Spinal cord (tissue), 10 donors: ENCODE measurements at places on chromosomes 3 and 15.

DNA sequence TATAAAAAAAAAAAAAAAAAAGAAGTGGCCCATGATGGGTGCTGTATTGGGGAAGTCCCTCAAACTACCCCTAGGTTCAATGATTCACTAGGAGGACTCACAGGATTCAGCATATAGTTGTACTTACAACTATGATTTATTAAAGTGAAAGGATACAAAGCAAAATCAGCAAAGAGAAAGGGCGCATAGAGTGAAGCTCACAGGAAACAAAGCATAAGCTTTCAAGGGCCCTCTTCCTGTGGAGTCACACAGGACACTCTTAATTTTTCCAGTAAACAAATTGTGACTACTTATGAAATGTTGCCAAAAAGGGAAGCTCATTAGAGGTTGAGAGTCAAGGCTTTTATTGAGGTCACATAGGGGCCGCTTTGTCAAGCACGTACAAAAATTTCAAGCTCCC is 153.7 kb upstream of the GAP43 start:
- no peak for DNase-seq

GRCh38 chr15:38972831-38973230 is 408.2 kb upstream of the RASGRP1 start:
- DNase-seq = no peak

GRCh38 chr3:36893137-36893557 is 51.7 kb downstream of the TRANK1 start:
- DNase-seq = peak; percentile 36

DNA sequence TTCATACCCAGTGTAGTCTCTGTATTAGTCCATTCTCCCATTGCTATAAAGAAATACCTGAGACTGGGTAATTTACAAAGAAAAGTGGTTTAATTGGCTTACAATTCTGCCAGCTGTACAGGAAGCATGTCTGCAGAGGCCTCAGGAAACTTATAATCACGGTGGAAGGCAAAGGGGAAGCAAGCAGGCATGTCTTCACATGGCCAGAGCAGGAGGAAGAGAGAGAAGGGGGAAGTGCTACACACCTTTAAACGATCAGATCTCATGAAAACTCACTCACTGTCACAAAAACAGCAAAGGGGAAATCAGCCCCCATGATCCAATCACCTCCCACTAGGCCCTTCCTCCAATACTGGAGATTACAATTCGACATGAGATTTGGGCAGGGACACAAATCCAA is 6.3 kb upstream of the PARP14 start:
- DNase-seq = no peak

DNA sequence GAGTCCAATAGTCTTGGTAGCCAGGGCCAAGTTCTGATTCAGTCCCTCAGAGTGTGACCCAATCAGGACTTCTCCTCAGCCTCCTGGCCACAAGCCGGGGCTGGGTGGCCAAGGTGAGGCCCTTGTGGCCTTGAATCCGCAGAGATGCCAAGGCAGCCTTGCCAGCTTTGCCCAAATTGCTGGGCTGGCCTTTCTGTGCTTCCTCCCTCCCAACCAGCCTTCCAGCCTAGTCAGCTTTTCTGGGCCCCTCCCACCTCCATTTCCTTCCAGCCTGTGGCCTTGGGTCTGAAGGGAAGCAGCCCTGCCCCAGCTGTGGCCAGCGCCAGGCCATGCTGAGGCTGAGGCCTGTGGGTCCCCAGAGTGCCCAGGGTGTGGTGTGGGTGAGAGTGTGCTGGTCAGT is 34.3 kb upstream of the ANKDD1A start:
- DNase-seq = no peak

DNA sequence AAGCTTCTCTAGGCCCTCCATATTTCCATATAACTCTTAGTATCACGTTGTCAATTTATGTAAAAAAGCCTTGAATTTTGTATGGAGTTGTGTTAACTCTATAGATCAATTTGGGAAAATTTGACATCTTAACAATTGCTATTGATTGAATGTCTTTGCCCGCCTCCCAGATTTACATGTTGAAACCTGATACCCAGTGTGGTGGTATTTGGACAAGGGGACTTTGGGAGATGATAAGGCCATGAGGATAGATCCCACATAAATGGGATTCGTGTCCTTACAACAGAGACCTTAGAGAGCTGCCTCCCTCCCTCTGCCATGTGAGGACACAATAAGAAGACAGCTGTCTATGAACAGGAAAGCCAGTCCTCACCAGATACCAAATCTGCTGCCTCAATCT is 21.1 kb upstream of the TNK2 start:
- DNase-seq = no peak

GRCh38 chr3:141044695-141045641 is 6.2 kb upstream of the SPSB4 start:
- DNase-seq = no peak

- no peak for DNase-seq
These were observed 18.6 kb downstream of the MAGEF1 start for GRCh38 chr3:184693011-184693975.

- no peak for DNase-seq
These were observed 6.3 kb downstream of the ADGRG7 start for GRCh38 chr3:100615684-100616083.

DNA sequence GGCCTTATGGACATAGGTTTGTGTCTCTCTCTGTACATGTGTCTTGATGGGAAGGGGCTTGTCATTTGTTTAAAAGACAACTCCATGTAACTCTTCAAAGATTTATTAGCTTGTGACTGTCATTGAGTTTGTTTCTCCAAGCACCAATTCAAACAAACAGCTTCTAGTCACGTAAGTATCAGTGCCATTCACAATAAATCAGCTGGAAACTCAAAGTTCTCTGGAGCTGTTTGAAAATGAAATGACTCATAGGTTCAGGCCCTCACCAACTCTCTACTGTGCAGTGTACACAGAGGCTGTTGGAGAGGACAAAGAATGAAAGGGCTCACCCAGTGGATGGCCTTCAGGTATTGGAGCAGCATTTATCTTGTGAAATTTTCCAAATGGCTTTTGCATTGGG is 476.3 kb downstream of the AGBL1 start:
- no peak for DNase-seq

DNA sequence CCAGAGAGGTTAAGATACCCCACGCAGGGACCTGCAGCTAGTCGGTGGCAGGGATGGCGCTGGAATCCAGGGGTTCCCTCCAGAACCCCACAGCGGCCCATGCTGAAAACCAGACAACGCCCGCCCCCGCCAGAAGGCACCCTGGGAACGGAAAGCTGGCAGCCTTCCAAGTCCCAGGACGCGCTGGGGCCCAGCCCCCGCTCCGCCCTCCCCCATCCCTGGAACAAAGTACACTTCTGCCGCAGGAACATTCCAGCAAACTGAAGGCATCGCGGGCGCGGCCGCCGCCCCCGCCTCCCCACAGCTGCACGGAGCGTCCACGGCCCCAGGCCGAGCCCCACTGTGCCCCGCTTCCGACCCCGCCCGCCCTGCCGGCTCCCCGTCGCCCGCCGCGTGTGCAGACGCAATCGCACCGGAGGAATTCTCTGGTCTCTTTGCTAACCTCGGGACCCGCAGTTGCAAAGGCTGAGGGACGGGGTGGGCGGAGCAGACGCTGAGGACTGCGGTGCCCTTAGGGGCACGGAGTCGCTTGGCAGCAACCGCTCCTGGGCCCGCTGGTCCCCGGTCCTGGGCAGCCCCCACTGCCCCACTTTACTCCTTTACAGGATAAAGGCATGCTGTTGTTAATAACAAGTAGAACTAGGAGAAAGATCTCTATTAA is 44.8 kb upstream of the RNU6-1 start:
- DNase-seq = no peak

DNA sequence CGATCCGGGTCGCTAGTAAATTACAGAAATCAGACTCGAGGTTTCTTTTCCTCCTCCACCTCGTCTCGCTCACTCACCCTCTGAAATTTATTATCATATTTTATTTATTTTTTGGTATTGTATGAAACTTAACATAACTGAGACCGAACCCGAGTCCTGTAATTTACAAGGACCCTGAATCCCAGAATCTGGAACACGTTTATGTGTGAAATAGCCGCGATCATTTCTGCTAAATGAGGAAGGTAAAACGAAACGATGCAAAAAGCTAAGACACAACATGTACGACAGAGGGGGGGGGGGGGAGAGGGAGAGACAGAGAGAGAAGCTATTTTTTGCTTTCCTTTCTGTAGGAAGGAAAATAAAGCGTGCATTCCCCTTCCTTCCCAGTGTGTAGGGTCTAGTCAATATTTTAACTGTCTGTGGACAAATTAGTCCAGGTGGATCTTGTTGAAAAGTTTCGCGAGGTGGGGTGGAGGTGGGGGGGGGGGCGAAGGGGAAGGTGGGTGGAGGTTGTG is 1.6 kb downstream of the BBX start:
- DNase-seq = peak; percentile 35

DNA sequence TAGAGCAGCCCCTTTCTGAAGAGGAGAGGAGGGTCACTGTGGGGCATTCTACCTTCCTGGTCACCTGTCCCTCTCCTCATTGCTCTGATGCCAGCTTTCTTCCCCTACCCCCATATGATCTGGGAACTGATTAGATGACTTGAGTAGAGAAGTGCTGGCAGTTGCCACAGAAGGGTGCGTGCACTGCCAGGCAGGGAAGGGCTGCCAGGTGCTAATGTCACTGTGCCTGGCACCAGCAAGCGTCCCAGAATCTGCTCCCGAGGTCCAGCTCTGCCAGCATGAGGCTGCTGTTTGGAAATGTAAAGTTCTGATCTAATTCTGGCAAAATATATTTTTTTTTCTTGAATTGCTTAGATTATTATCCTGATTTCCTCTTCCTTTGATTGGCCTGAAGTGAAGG is 52.8 kb downstream of the PPM1L start:
- DNase-seq = no peak

DNA sequence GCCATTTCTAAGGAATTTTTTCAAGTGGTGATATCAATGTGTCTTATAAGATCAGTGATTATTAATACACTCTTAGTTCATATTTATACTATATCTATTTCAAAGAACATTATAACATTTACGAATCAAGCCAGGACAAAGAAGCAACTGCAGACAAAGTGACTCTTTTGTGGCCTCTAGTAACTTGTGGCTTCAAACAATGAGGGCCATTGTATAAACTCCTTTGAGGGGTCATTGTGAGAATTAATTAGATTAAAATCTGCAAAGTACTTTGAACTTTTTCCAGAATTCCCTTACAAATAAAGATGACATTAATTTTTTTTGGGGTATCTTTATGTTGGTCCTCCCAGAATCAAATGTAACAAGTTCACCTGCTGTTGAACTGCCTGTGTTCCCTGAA is 12.3 kb upstream of the SLC30A4 start:
- DNase-seq = peak; percentile 7

DNA sequence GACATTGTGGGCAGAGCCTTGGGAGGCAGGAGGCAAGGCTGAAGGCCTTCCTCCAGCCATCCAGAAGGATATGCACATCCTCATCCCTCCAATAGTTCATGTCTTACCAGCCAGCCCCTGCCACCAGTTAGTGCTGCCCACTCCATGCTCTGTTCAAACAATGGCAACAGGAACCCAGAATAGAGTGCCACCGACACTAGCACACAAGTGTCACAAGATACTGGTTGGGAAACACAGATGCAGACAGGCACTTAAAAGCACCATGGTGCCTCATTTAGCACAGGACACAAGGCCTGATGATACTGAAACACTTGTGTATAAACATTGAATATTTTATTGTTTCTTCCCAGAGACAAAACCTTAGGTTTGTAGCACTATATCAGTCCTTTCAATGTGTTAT is 56.5 kb upstream of the MYO5C start:
- no peak for DNase-seq

DNA sequence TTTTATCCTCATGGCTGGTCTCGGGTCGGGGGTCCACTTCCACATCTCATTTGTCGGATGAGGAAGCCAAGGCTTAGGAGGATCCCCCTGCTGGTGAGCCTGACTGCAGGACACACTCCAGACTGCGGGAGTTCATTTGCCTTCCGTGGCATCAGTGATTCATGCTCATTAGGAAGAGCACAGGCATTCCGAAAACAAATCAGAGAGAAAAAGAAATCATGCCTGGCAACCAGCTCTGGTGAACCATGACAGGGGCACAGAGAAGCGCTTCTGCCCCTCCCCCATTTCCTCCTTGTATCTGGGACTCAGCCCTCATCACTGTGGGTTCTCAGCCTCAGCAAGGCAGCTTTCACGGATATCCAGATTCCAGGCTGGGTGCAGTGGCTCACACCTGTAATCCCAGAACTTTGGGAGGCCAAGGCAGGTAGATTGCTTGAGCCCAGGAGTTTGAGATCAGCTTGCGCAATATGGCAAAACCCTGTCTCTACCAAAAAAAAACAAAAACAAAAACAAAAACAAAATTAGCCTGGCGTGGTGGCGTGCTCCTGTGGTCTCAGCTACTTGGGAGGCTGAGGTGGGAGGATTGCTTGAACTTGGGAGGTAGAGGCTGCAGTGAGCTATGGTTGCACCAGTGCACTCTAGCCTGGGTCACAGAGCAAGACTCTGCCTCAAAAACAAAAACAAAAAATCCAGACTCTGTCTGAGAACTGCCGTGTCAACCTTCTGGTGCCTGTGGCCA is 28.4 kb downstream of the IRAK2 start:
- DNase-seq = no peak

- no peak for DNase-seq
These were observed 143.0 kb downstream of the SQOR start for GRCh38 chr15:45777781-45778180.

- no peak for DNase-seq
These were observed 11.1 kb downstream of the SIAH2 start for GRCh38 chr3:150751781-150752263.

DNA sequence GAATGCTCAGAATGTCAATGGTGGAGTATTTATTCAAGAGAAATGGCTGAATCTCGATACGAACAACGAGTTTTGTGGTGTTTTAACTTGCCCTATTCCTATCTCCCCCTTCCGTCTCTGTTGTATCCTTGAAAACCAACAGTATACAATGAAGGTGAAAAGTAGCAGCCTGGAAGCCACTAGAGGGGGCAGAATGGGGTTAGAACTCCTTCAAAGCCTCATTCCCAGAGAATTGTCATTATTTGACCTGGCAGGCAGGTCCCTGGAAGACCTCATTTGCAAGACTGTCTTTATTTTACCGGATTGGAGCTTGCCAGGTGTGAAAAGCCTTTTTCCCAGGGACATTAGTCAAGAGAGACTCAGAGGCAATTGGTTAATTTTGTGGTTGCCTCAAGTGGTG is 139.4 kb downstream of the LRRC28 start:
- no peak for DNase-seq

- no peak for DNase-seq
These were observed 214.9 kb upstream of the WNT5A start for GRCh38 chr3:55701997-55702396.

DNA sequence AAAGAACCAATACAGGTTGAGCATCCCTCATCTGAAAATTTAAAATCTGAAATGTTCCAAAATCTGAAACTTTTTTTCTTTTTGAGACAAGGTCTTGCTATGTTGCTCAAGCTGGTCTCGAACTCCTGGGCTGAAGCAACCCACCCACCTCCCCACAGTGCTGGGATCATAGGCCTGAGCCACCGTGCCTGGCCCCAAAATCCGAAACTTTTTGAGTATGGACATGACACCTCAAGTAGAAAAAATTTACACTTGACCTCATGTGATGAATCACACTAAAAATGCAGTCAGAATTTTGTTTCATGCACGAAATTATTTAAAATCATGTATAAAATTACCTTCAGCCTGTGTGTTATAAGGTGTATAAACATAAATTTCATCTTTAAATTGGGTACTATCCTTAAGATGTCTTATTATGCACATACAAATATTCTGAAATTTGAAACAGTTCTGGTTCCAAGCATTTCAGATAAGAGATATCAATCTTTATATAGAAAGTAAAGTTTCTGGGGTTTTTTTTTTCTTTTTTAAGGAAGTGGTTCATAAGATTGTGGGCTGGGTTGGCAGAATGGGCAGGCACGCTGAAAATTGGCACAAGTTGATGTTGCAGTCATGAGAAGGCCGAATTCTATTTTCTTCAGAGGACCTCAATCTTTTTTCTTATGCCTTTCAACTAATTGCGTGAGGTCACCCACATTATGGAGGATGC is 72.5 kb downstream of the SPRED1 start:
- DNase-seq = no peak
